Substantia nigra (tissue), 51 donors: ENCODE measurements at places on chromosomes 16 and 17.

DNA sequence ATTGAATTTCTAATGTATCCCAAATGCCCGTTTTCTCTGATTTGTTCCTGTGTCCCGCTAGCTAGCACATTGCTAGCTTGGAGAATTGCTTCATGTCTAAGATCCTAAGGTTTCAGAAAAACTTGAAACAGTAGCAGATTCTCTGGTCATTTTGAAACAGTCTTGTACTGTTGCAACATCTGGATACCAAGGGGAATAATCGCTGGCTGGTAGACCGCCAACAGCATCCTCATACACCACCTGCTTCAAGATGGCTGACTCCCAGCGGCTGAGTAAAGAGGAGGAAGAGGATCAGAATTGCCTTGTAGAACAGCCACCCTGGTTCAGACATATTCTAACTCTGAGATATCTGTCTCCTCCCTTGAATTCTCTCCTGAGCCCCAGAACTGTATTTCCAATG is 226.7 kb upstream of the ELAC2 start:
- no peak for DNase-seq

DNA sequence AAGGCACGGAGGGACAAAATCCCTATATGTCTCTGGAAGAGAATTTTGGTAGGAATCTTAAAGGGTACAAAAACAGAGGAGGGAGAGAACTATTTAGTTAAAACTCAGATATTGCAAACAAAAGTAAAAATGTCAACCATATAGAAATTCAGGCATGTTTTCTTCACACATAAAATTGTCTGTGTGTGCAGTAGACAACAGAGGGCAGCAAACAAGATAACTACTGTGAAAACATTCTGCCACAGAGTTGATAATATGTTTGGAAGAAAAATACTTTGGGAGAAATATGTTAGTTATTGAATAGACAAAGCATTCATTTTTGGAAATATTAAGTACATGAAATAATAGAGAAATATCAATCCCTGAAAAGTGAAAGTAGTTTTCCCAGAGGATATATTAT is 56.2 kb downstream of the SNX11 start:
- DNase-seq, result no peak

GRCh38 chr16:74297145-74297665 is 591 bp downstream of the PSMD7 start:
- no peak for DNase-seq

DNA sequence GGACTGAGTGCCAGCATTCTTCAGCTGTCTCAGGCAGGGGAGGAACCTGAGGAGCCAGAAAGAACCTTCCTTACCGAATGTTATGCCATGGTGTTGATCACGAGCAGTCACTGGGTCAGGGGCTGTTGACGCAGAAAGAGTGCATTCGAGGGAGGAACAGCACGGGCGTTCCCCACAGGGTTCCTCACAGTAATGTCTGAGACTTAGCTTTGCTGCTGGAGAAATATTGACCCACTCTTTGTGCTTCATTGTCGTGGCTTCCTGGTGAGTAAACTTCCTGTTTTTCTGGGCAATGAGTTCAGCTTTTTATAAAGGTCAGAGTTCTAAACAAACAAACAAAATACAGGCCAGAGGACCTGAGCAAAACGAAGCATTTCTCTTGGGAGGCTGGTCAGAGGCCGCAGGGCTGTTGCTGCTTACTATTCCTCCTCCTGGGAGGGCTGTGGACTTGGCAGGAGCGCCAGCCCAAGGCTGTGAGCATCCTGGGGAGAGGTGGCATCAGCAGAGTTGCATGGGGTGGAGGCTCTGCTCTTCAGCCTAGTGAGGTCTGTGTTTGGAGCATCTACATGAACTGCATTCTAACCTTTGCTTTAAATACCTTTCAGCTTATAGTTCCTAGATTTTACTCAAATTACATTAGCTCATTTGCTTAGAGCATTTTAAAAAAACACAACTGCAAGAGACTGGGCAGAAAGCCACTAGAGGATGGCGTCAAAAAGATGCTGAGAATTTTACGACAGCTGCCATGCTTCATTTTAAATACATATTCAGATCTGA is 143.1 kb upstream of the CACNG5 start:
- DNase-seq, result no peak
